Smooth muscle cell of the umbilical artery (primary cell): ENCODE measurements at places on chromosomes 4 and X. TPM values are rescaled to one million over a fixed set of nuclear protein-coding genes. Genes with fewer than 3 reads are reported as not detected.

The GAB3 gene
- 2.4 and 3.5 TPM in 2 replicates for total RNA-seq

The PRDM5 gene
- total RNA-seq, result 12.2 and 22.0 TPM in 2 replicates

The STARD8 gene
- total RNA-seq, result 0.59 and 4.0 TPM in 2 replicates

The RASGEF1B gene
- total RNA-seq, result 0.30 TPM in 1 of 2 replicates, not detected in the other

The PHEX gene
- total RNA-seq, result under 0.01 and 0.37 TPM in 2 replicates

The EOLA2 gene
- 18.2 and 20.2 TPM in 2 replicates for total RNA-seq

The TGIF2LX gene
- total RNA-seq, result not detected in 2 replicates

The NEIL3 gene
- 1.2 and 4.0 TPM in 2 replicates for total RNA-seq

The SHROOM4 gene
- 2.4 and 2.7 TPM in 2 replicates for total RNA-seq

The PNMA6F gene
- not detected in 2 replicates for total RNA-seq

The PASD1 gene
- total RNA-seq, result not detected in 2 replicates

The MYOZ2 gene
- 0.60 TPM in 1 of 2 replicates, not detected in the other for total RNA-seq

The REELD1 gene
- not detected in 2 replicates for total RNA-seq

The SOD3 gene
- total RNA-seq, result 7.8 and 16.9 TPM in 2 replicates

The CXCL6 gene
- total RNA-seq, result 47.2 and 149 TPM in 2 replicates

The MAOA gene
- 2.1 and 3.9 TPM in 2 replicates for total RNA-seq

The ZNF41 gene
- total RNA-seq, result 5.3 and 7.8 TPM in 2 replicates

The NUDT10 gene
- 2.1 and 5.2 TPM in 2 replicates for total RNA-seq

The MAGEA11 gene
- total RNA-seq, result not detected in 2 replicates

The TNIP3 gene
- 1.5 and 2.8 TPM in 2 replicates for total RNA-seq

The RBM46 gene
- not detected in 2 replicates for total RNA-seq

The GALNTL6 gene
- total RNA-seq, result not detected in 2 replicates

The MAGEA8 gene
- not detected in 2 replicates for total RNA-seq

The TMPRSS11D gene
- total RNA-seq, result not detected in 2 replicates

The EREG gene
- under 0.01 and 0.09 TPM in 2 replicates for total RNA-seq

The TIGD4 gene
- 0.18 and 0.30 TPM in 2 replicates for total RNA-seq

The ANOS1 gene
- 29.6 and 35.9 TPM in 2 replicates for total RNA-seq

The IL1RAPL2 gene
- not detected in 2 replicates for total RNA-seq

The HAUS7 gene
- total RNA-seq, result 14.3 and 18.2 TPM in 2 replicates

The TRIM61 gene
- total RNA-seq, result 3.0 and 6.8 TPM in 2 replicates

The ZNF630 gene
- total RNA-seq, result 0.97 and 1.5 TPM in 2 replicates

The FRG2 gene
- total RNA-seq, result not detected in 2 replicates

The ARSD gene
- 19.0 and 19.4 TPM in 2 replicates for total RNA-seq

The PDGFC gene
- total RNA-seq, result 70.7 and 140 TPM in 2 replicates

The NXF2 gene
- total RNA-seq, result not detected in 2 replicates

The GRIA2 gene
- total RNA-seq, result not detected in 2 replicates

The SOWAHD gene
- total RNA-seq, result 0.09 and 0.89 TPM in 2 replicates

The UGT2B11 gene
- not detected in 2 replicates for total RNA-seq

The PAGE5 gene
- not detected in 2 replicates for total RNA-seq

The TMEM144 gene
- total RNA-seq, result 9.8 and 14.0 TPM in 2 replicates

The VCX3B gene
- not detected in 2 replicates for total RNA-seq

The CT47B1 gene
- total RNA-seq, result not detected in 2 replicates

The DCAF8L2 gene
- total RNA-seq, result not detected in 2 replicates
